Smooth muscle cell of trachea (primary cell): ENCODE measurements at places on chromosomes 2 and 18. TPM values are rescaled to one million over a fixed set of nuclear protein-coding genes. Genes with fewer than 3 reads are reported as not detected.

CPLX4 gene
- total RNA-seq, result not detected in 2 replicates

NFU1 gene
- 30.8 and 66.6 TPM in 2 replicates for total RNA-seq

PLEKHH2 gene
- total RNA-seq, result 2.5 and 5.7 TPM in 2 replicates

CDH2 gene
- total RNA-seq, result 6.3 and 6.8 TPM in 2 replicates

ANO7 gene
- 0.15 and 0.83 TPM in 2 replicates for total RNA-seq

RALB gene
- 70.3 and 90.6 TPM in 2 replicates for total RNA-seq

EVX2 gene
- total RNA-seq, result not detected in 2 replicates

DNER gene
- 0.44 and 0.83 TPM in 2 replicates for total RNA-seq

CLHC1 gene
- 8.9 and 13.5 TPM in 2 replicates for total RNA-seq

NAT8 gene
- total RNA-seq, result not detected in 2 replicates

DSG4 gene
- not detected in 2 replicates for total RNA-seq

ANTXR1 gene
- 39.4 and 45.7 TPM in 2 replicates for total RNA-seq

ALKAL2 gene
- not detected in 2 replicates for total RNA-seq

POTEJ gene
- total RNA-seq, result not detected in 2 replicates

GPBAR1 gene
- total RNA-seq, result not detected in 2 replicates

MYO1B gene
- 104 and 109 TPM in 2 replicates for total RNA-seq

RFTN2 gene
- 3.6 and 4.0 TPM in 2 replicates for total RNA-seq

IL37 gene
- total RNA-seq, result not detected in 2 replicates

NCKAP1 gene
- 163 and 167 TPM in 2 replicates for total RNA-seq

ZNF532 gene
- total RNA-seq, result 51.4 and 60.4 TPM in 2 replicates

KIF5C gene
- 0.50 and 0.58 TPM in 2 replicates for total RNA-seq

CXCR4 gene
- total RNA-seq, result 1.0 TPM in 1 of 2 replicates, not detected in the other

DNPEP gene
- total RNA-seq, result 90.3 and 157 TPM in 2 replicates

CGREF1 gene
- 3.6 and 6.1 TPM in 2 replicates for total RNA-seq

KCNK3 gene
- under 0.01 TPM in 2 replicates for total RNA-seq

MAP3K19 gene
- total RNA-seq, result not detected in 2 replicates

HK2 gene
- total RNA-seq, result 19.1 and 46.8 TPM in 2 replicates

LRRTM4 gene
- total RNA-seq, result under 0.01 TPM in 1 of 2 replicates, not detected in the other
